ENCODE measurements at places on chromosomes 5 and 9.

DNA sequence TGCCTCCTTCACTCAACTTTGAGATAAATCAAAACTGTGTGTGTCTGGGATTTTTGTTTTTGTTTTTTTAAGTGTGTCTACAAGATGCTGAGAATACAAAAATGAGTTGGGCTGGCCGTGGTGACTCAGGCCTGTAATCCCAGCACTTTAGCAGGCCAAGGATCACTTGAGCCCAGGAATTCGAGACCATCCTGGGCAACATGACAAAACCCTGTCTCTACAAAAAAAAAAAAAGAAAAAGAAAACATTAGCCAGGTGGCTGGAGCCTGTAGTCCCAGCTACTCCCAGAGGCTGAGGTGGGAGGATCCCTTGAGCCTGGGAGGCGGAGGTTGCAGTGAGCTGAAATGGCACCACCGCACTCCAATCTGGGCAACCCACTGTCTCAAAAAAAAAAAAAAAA, 21.0 kb downstream of the HNRNPK start:
- no peak for DNase-seq

- no peak for DNase-seq
These were observed 102.7 kb upstream of the TAF11L2 start for GRCh38 chr5:17395106-17395880.

DNA sequence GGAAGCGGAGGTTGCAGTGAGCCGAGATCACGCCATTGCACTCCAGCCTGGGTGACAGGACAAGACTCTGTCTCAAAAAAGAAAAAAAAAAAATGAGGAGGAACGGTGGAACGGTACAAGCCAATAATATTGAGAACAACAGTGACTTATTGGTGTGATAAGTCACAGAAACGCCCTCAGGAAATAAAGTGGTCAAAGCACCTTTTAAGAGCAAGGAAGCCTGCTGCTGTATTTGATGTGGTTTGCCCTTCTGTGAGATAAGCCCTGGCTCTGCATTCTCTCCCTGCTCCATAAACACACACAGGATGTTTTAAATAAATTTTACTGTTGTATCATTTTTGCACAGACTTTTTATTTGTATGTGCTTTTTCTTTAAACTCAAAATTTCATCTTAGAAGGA, 269.9 kb upstream of the MSX2 start:
- DNase-seq = no peak

DNA sequence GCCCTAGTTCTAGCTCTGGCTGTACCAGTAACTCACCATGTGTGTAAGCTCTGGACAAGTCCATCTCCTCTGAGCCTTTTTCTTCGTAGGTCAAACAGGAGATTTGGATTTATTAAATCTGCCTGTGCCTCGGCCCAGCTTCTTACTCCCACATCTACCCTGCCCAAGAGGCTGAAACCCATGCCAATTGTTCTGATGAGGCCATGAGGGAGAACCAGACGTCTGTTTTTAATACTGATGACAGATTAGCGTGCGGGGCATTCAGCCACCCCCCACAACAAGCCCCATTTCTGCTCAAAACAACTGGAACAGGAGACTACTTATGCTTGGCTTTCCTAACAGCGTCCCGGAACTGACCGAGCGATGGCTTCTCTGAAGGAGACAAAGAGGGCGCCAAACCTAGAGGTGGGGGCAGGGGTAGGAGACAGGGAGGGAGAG, 81.2 kb upstream of the TRIM32 start:
- DNase-seq = no peak

- no peak for DNase-seq
These were observed 71.0 kb upstream of the ADAMTS2 start for GRCh38 chr5:179416114-179416822.

- no peak for DNase-seq
These were observed 1.8 kb downstream of the SMC5 start for GRCh38 chr9:70260606-70261005.

DNA sequence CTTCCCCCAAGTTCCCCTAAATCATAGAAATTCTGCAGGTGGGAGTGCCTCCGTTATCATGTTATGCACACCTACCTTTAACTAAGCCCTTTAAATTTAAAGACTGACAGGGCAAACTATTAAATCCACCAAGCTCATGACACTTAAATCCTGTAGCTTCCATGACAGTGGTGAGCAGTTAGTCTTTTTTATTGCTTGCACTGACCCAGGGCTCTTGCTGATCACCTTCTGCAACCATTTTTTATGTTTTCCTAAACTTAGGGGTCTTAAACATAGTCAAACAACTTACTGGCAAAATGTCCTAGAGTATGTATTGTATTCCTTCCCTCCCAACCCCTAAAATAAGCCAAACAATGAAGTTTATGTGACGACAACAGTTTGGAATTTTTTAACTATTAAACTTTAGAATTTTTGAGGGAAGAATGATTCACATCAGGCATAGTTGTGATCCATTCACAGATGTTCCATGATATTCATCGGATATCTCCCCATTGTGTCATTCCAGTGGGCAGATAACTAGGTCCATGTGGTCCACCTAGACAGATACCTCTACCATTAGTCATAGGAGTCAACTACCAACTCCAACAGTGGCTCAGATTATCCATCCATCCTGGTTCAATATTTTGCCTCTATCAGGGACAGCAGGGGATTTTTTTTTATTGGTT, 283.1 kb downstream of the ADAMTS6 start:
- DNase-seq = no peak

DNA sequence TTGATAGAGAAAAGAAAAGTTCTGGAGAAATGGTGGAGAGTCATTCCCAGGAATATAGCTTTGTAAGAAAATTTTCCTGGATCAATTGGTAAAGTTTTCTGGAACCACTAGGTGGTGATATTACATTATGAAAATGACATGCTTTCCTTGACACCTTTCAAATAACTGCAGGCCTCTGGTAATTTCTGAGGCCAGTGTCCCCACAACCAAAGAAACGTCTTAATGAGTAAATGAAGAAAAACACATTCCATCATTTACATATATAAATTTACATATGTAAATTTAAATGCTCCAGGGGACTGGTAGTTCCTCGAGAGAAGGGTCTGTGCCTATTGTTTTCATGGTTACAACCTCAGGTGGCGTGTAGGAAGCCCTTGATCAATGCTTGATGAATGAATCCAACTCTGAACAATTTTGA, 17.2 kb upstream of the RGS3 start:
- no peak for DNase-seq

DNA sequence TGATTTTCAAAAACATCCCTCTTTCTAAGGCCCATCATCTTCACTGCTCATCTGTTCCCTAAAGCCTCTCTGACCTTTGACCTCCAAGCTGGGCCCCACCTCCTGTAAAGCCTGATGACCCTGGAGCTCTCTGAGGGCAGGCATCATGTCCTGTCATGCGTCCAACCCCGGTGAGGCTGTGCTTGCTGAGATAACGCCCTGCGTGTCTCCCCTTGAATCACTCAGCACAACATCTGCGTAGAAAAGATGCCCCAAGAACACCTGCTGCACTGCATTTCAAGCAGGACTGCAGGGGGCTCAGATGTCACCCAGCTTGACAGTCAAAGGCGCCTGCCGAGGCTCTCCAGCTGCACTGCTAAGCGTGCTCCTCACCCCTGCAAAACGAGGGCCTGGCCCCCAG, 78.0 kb downstream of the OTULIN start:
- DNase-seq = no peak

DNA sequence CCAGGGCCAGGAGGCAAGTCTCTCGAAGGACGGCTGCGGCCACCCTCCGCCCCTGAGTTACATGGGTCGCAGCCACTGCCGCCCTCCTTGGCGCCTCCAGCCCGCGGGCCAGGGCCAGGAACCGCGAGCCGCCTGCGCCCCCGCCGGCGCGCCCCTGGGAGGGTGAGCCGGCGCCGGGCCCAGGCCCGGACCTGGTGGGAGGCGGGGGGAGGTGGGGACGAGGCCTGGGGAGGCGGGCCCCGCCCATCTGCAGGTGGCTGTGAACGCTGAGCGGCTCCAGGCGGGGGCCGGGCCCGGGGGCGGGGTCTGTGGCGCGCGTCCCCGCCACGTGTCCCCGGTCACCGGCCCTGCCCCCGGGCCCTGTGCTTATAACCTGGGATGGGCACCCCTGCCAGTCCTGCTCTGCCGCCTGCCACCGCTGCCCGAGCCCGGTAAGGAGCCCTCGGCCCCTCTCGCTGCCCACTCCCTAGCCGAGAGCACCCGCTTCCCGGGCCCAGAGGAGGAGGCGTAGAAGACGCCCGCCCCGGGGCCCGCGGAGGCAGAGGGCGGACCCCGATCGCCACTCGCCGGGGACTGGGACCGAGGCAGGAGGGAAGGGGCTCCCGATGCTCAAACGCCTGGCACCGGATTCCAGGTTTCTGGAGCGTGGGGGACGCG, at the start of gene ASS1:
Gene ASS1 (plus strand): TSS at position 397 of the 657 bp plus-strand sequence. CDS start 7,268 bp downstream, outside the sequence.
- DNase-seq = no peak

DNA sequence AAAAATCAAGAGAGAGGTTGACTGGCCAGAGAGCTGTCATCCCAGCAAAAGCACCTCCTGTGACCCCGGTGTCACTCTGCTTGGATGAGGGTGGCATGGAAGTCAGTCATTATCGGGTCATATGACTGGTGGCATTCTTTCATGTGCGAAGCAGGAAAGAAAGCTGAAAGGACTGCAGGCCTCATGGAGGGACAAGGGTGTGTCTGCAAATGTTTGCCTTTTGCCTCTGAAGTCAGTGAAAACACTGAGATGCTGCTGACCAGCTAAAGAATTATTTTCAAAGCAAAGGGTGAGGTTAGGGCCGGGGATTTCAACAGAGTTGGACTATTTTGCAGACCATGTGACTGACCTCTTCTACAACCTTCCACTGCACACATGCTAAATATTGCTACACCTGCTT, 298.3 kb downstream of the CSNK1G3 start:
- DNase-seq = no peak

- DNase-seq = no peak
These were observed 29.2 kb downstream of the OSMR start for GRCh38 chr5:38874948-38875456.

DNA sequence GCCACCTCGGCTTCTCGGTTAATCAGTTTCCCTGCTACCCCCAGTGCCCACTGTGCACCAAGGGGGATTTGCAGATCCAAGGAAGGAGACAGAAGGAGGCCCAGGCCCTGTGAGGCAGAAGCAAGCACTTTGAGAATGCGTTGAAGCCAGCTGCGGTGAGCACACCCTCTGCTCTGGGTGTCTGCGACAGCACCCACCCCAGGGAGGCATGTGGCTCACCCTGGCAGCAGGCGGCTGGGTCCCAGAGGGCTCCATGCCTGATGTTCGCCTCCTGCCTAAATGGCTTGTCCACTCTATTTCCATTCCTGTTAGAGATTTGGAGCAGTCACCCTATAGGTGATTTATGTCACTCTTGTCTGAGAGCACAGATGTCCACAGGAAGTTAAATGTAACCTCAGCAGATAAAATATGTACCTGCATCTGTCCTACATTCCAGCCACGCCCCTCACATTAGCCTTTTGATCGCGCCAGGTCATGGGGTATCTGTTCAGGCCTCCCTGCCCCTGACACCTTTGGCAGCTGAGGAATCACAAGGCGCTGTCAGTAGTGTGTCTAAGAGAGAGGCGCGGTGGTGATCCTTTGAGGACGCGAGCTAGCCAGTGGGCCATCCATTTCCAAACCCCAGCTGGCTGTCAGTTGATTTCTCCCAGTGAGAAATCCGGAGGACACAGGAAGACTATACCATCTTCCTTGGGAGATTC, 28.1 kb downstream of the PTGES2 start:
- no peak for DNase-seq

GRCh38 chr5:160054047-160054446, 45.1 kb downstream of the TTC1 start:
- no peak for DNase-seq

- no peak for DNase-seq
These were observed 79.8 kb downstream of the CFAP95 start for GRCh38 chr9:69900406-69900805.

- DNase-seq = no peak
These were observed 24.6 kb downstream of the SELENOP start for GRCh38 chr5:42787073-42787472.

DNA sequence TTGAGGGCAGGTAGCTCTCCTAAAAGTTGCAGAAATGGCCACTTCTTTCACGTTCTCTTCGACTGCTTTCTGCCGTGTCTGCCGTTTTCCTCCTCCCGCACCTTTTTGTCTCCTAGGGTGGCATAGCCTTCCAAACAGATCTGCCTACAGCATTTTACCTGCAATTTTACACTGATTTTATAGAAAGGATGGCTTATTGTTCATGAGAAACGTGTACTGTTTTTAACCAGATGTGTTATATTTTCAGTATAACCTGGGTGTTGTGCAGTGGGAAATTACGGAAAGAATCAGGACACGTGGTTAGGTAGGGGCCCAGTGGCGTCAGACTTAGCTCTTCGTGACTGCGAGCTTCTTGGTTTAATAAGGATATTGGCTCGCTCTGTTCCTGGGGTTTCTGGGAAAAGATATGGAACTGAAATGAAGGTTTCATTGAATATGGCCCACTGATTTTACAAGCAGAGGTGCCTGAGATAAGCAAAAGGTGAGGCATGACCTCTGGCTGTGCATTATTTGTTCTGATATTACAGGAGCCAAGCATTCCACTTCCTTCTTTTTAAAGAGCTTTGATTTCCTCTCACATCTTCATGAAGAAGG, 43.7 kb upstream of the PRSS3 start:
- DNase-seq = no peak

GRCh38 chr5:2147504-2148311, 265.0 kb upstream of the IRX4 start:
- no peak for DNase-seq

- no peak for DNase-seq
These were observed 5.5 kb downstream of the QRFP start for GRCh38 chr9:130890870-130891687.

GRCh38 chr9:83472221-83472665, 66.0 kb downstream of the FRMD3 start:
- DNase-seq = no peak

DNA sequence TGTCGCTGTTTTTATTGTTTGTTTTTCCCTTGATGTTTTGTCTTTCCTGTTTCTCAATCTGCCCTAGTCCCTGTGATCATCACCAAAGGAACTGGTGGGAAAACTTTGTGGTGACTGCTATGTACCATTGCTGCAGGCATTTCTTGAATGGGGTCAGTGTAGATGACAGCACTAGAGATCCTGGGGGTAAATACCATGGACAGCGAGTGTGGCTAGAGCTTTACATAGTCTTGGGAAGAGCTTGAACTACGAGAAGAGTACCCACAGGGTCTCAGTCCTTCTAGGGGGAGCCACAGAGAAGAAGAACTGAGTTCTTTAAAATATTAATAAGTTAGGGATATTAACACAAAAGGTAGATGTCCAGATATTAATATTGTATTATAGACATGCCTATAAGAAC, 138.8 kb downstream of the PAM start:
- no peak for DNase-seq

DNA sequence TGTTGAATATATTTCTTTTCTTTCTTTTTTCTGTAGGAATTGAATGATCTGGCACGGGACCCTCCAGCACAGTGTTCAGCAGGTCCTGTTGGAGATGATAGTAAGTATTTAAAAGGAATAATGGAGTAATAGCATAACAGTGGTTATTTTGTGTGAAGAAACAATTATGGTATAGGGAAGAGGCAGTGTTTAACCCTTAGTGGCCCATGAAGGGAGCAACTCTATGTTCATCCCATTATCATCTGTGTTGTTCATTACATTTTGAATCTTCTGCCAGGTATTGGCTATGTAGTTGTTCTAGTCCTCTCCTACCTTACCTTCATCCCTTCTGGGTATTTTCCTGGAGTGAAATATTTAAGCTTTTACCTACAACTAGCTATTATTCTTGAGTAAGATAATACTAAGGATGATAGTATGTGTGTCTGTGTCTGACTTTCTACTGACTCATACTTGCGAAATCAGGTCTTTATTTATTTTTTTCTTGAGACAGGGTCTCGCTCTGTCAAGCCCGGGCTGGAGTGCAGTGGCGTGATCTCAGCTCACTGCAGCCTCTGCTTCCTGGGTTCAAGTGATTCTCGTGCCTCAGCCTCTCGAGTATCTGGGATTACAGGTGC, 39.3 kb downstream of the UBE2D2 start:
- DNase-seq = no peak

GRCh38 chr9:84339962-84340361, 596 bp downstream of the SLC28A3 start:
- no peak for DNase-seq
